ENCODE measurements at places on chromosomes 2 and 18.

DNA sequence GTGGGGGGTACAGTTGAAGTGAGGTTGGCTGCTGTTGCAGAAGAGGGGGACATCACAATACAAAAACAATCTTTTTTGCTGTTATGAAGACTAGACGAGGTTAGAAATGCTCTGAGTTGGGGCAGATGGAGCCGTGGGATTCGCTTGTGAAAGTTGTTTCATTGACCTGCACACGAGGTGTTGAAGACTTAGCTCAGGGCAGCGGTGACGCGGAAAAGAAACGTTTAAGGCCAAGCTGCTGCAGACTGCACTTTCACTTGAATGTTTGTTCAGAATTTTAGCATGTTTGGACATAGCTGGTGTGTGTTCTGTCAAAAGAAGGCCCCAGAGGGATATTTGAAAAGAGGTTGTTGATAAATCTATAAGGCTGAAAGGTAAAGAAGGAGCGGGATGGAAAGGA, 46.3 kb downstream of the MTCL1 start:
- DNase-seq, result no peak

GRCh38 chr2:62163834-62164233, 32.1 kb upstream of the B3GNT2 start:
- DNase-seq, result no peak

DNA sequence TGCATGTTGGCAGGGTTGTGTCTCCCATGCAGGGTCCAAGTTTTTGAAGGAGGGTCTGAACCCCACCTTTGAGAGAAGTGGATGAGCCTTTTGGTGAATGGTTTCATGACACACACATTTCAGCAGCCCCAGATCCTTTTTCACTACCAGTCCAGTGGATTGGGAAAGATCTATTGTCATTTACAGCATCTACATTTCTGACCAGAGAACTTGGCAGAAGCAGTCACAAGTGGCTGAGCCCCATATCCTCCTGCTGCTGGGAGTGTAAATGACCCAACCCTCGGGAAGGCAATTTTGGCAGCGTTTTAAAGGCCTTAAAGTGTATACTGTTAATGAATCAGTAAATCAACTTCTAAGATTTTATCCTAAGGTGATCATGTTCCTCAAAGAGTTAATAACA, 174.1 kb upstream of the RASGRP3 start:
- no peak for DNase-seq

- DNase-seq, result no peak
Observed at GRCh38 chr2:65957454-65957853, 477.5 kb upstream of the MEIS1 start.

- DNase-seq, result no peak
Observed at GRCh38 chr2:97757062-97757461, 43.7 kb downstream of the ZAP70 start.

DNA sequence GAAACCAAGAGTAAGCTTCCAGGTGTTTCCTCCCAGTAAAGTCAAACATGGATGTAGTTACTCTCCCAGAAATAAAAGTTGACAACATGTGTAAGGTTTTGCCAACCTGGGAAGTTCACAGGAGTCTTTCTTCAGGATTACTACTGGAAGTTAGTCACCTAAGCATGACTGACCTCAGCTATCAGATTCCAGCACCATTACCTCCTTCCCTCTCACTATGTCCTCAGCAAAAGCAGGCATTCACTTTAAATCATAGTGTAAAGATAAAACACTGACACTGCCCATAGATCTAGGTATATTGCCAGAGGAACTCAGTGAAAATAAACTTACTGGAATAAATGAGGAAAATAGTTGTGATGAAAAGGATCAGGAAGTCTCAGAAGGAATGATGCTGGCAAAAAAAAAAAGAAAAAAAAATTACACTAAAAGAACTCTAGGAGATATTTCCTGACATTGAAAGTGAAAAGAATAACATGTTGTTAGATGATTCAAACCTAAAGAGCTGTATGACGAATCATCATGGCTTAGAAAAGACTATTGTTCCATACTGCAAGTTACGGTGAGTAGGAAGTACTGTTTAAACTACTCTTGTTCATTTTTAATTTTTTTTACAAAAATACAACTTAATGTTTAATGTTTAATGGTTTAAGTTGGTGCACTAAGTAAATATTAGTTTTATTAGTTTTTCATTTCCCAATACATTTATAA, 484.5 kb upstream of the ZNF804A start:
- DNase-seq, result no peak

GRCh38 chr18:53489266-53489665, 735.2 kb downstream of the MBD2 start:
- DNase-seq, result no peak
